ENCODE measurements at places on chromosomes 7 and 10. TPM values are rescaled to one million over a fixed set of nuclear protein-coding genes. Genes with fewer than 3 reads are reported as not detected.

ST8SIA6 gene
- 0.91 TPM for total RNA-seq

SLC26A3 gene
- total RNA-seq, result 0.25 TPM

DNA sequence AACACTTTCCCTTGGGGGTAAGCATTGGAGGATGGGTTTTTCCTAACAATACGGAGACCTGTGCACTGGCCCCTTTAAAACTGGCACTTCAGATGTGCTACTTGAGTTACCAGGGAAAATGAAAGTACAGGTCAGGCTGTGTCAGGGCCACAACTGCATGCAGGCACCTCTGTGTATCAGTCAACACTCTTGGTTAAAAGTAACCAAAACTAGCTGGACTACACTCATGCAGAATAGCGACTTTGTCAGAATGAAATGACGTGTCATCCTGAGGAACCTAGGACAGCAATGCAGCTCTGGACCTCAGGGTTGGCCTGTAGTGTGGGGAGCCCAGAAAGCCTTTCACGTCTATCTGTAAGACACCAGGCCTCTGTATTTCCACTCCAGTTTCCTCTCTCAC lies 33.8 kb upstream of the SMKR1 start:
- no peak for DNase-seq
- no peak overlapping the region for H3K27ac ChIP-seq
- no peaks in the 10 kb centered on the region for H3K27me3 ChIP-seq

DNA sequence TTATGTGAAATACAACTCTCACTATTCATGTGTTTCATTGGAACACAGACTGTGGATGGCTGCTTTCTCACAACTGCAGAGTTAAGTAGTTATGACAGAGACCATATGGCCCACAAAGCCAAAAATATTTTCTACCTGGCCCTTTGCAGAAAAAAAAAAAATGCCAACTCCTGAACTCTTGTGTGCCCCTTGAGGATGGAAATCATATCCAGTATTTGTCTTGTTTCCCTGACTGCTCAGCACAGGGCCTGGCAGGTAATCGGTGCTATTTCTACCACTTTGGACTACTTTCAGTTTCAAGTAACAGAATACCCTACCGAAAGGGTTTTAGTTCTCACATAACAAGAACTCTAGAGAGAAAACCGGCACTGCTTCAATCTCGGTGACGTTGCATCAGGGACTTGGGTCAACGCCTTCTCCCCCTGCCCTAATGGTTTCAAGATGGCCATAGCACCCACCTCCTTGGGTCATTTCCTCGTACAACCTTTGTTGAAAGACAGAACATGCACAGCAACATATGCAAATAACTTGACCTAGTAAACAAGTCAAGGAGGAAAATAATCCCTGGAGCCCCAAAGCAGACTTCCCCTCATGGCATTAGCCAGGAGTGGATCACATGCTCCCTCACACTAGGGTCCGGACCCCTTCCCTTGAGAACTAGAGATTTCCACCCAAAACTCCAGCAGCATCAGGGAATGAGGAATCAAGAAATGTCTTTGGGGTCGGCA lies 11.8 kb upstream of the GPNMB start:
- DNase-seq, result peak; percentile 12
- no peaks in the 10 kb centered on the region for H3K36me3 ChIP-seq
- no peaks in the 10 kb centered on the region for H3K27me3 ChIP-seq
- peak overlapping the region; percentile 32 for H3K4me3 ChIP-seq
- H3K27ac ChIP-seq, result no peak overlapping the region

ARHGEF5 gene
- total RNA-seq, result 43.5 TPM

All from kidney (tissue), 22 donors.